ENCODE measurements at places on chromosomes 11 and 22.

- DNase-seq, result no peak
Observed at GRCh38 chr22:38861170-38861876, 10.7 kb downstream of the CBX6 start.

DNA sequence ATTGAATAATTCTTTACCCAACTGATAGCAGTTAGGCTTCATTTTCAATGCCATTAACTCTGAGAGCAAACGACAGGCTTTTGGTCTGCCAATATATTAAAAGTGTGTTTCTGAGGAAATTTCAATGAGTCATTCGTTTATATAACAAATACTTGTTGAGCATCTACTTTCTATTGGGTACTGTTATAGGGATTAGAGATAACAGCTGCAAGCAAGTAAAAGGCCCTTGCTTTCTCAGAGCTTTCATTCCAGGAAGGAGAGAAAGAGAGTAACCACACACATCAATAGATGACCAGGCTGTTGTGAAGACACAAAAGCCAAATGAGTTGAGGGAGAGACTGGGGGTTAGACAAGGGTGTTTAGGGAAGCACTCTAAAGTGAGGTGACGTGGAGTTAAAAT is 35.7 kb downstream of the CD44 start:
- DNase-seq, result no peak

GRCh38 chr11:120912504-120912903 is 111.4 kb upstream of the TBCEL start:
- DNase-seq, result no peak

- DNase-seq, result no peak
Observed at GRCh38 chr11:102487214-102487613, 34.6 kb upstream of the TMEM123 start.

- no peak for DNase-seq
Observed at GRCh38 chr11:83674102-83674896, 388.1 kb upstream of the CCDC90B start.

DNA sequence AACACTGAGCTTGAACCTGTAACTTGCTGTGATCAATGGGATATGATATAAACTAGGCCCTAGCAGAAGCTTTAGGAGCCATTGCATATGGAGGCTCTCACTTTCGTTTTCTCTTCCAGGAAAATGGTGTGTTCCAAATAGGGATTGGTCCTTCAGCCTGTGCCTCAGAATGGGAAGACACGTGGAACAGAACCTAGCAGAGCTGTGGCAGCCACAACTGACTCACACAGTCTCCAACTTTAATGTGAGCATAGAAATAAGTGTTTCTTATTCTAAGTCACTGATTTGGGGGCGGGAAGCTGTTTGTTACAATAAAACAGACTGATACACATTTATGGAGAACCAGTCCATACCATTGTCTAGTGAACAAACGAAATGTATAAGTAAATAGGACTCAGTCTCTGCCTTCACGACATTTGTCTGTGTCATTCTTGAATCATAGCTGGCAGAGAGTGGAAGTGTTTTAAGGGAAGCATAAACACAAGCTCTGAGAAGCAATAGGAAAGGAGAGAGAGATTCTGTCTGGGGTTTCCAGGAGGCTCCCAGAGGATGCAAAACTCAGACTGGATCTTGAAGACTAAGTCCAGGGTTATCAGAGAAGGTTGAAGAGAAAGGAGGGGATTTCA is 97.3 kb downstream of the GALNT18 start:
- DNase-seq, result no peak

DNA sequence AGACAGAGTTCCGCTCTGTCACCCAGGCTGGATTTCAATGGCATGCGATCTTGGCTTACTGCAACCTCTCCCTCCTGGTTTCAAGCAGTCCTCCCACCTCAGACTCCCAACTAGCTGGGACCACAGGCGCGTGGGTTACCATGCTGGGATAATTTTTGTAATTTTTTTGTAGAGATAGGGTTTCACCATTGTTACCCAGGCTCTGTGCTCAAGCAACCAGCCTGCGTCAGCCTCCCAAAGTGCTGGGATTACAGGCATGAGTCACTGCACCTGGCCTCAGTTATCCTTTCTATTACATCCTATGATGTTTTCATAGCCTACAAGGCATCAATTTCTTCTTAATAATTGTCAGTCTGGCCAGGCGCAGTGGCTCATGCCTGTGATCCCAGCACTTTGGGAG is 36.5 kb downstream of the LRRC74B start:
- DNase-seq, result no peak

DNA sequence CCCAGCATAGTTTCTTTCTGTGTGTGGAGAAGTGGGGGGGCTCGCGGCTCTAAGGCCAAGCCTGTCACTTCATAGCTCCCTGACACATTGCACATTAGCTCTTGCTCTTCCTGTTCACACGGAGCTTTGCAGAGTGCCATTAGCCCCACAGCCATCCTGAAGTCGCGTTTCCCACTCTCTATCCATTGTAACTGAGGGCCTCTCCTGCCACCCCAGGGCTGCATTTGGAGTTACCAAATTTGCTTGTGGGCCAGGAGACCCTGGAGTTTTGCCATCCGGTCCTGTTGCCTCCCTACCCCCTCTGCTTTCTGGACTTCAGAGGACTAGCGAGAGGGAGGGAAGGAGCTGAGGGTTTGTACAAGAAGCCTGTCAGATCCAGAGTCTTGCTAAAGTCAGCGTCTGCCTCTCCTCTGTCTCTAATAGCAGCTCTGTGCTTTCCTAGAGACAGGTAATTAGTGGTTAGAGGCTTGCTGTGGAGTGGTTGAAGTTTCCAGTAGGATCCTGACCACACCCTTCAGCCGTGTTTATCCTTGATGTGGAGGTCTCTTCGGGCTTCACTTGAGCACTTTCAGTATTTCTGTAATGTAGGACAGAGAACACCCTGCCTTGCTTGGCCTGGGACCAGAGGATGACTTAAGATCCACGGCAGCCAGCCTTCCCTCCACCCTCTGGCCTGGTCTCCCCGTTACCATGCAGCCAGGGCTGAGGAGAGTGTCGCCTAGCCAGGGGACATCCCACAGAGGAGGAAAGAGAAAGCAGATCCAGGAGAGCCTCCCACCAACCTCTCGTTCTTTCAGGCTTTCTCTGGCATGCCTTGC is 14.1 kb downstream of the DCPS start:
- no peak for DNase-seq

GRCh38 chr22:28923826-28924732 is 40.7 kb downstream of the ZNRF3 start:
- DNase-seq, result no peak

GRCh38 chr11:22203281-22203680 is 10.4 kb downstream of the ANO5 start:
- no peak for DNase-seq

- no peak for DNase-seq
Observed at GRCh38 chr11:9030601-9031000, 26.8 kb upstream of the NRIP3 start.

DNA sequence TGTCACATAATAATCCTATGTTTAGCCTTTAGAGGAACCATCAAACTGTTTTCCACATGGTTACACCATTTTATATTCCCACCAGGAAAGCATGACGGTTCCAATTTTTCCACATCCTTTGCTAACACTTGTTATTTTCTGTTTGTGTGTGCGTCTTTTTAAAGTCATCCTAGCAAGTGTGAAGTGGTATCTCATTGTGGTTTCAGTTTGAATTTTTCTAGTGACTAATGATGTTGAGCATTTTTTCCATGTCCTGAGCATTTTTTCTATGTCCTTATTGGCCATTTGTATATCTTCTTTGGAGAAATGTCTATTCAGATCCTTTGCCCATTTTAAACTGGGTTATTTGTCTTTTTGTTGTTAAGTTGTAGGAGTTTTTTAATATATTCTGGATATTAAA is 53.7 kb upstream of the DEPDC7 start:
- no peak for DNase-seq

DNA sequence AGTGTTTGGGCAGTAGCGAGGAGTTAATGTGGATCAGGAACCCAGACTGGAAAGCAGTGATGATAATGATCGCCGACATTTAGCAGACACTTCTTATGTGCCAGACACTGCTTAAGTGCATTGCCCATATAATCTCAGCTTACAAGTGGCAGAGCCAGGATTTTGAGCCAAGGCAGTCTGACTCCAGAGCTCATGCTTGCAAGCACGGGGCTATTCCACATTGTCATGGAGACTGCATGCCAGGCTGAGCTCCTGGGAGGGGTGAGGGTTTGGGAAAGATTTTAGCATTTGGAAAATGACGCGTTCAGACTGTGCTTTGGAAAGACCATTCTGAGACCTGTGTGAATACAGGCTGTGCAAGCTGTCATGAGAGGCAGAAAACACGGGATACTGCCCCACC is 302.7 kb downstream of the DDX10 start:
- no peak for DNase-seq

DNA sequence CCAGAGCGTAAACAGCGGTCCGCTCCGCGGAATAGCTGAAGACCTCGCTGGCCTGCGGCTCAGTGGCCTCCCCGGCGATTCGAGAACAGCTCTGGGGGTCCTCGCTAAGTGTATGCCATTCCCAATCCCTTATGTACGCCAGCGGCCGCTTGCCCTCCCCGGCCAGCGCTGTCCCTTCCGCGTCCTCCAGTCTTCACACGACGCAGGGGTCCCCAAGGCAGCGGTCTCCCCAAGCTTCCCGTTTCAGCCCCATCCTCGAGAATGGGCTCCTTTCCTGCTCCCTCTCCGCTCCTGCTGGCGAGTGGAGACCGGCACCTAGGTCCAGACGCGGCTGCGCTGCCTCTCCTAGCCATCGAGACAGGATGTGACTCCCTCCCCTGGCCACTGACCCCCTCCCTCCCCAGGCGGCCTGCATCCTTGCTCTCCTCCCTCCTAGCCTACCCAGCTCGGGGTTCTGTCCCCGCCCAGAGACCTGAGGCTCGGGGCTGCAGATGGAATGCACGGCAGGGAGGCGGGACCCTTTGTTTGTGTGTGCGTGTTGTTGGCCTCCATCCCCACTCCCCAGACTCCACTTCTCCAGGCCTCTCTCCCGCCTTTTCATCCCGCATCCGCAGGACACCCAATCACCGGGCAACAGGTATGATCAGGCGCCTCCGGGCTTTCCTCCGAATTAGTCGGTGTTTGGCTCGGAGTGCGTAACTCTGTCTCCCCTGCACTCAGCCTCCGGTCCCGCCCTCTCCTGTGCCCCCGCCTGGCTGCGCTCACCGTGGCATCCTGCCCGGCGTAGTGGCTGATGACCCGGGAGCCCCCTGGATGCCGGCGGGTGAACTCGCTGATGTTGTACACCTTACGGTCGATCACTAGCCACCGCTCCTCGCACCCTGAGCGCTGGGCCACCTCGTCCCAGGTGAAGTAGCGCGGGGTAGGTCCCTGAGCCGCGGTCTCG is 740 bp downstream of the FADS1 start:
- DNase-seq, result no peak

DNA sequence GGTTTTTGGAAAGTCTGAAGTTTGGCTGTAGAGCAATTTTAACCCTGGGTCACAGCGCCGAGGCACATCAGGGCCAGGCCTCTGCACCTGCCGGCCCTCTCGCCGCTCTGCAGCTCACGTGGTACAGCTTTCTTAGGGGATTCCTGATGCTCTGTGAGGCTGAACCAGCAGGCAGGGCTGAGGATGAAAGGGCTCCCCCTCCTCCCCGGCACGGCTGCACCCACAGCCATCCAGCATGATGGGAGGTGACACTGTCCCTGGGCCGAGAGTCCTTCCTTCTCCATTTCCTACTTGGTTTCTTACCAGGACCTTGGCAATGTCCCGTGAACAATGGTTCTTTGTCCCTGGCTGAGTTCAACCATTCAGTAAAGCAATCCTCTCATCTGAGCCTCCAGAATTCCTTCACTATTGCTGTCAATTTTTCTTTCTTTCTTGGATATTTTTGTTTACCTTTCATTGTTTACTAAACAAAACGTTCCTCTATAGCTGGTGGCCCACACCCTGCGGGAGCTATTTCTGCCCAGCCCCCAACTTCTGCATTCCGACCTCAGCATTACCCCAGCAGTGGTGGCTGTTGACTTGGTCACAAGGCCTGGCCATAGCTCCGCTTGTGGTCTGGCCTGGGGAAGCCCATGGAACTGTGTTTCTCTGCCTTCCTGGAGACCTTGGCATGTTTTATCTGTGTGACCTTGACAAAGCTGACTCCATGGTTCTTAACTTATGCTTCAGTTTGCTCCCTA is 172.8 kb upstream of the B3GAT1 start:
- DNase-seq, result peak; percentile 25

GRCh38 chr22:31995807-31996206 is 47.3 kb upstream of the SLC5A1 start:
- no peak for DNase-seq

GRCh38 chr11:863023-863909 is 20.6 kb downstream of the TSPAN4 start:
- DNase-seq, result no peak

GRCh38 chr11:107770551-107770951 is 58.7 kb upstream of the SLN start:
- DNase-seq, result no peak

- no peak for DNase-seq
Observed at GRCh38 chr11:103890654-103891053, 145.8 kb upstream of the DDI1 start.

- no peak for DNase-seq
Observed at GRCh38 chr11:95684701-95685100, 104.9 kb downstream of the FAM76B start.

DNA sequence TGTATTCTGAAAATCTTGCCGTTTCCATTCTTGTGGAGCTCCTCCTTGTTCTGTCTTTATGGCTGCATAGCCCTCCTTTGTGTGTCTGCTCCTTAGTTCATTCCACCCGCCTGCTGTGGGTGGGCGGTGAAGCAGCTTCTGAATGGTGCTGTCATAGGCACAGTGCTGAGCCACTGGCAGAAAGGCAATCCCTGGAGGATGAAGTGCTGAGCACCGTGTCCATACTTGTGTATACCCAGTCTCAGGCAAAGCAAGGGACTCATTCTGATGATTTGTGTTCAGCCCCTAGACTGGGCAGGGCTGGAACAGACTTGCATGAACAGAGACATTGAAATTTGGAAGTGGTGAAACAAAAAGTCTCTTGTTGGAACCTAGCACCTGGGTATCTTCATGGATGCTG is 134.9 kb downstream of the MYO18B start:
- DNase-seq, result no peak

DNA sequence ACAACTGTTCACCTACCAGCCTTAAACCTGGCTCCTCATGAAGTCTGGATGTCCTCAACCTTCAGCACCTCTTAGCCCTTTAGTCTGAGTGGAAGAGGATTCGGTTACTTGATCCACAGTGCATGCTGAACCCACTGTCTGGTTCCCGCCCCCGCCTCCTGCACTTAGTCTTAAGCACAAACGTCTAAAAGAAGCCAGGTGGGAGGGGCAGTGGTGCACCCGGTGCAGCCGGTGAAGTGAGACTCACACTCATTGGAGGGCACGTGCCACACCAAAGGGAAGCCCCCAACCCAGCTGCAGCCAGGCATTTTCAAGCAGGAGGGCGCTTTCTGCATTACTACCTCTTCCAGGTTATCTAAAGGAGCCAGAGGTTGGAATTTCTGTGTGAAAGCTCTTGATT is 146.8 kb downstream of the COMMD9 start:
- DNase-seq, result no peak

DNA sequence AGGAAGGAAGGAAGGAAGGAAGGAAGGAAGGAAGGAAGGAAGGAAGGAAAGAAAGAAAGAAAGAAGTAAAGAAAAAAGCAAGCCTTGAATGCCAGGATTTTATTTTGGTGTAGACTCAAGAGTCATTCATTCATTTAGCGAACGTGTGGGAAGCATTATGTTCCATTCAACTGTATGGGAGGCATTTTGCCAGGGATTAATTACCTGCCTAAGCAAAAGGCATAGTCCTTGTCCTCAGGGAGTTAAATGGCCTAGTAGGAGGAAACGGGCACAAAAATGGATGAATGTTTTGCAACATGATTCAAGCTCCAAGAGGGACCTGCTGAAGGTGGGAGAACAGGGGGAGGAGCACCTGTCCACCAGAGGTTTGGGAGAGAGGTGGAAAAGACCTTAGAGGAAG is 16.2 kb upstream of the ZNRF3 start:
- DNase-seq, result no peak

- no peak for DNase-seq
Observed at GRCh38 chr11:64128255-64129006, 37.5 kb downstream of the MACROD1 start.

Data from vagina (tissue), 2 donors.